Right cardiac atrium (tissue), 5 donors: ENCODE measurements at places on chromosomes 11 and 22. TPM values are rescaled to one million over a fixed set of nuclear protein-coding genes. Genes with fewer than 3 reads are reported as not detected.

Gene SLC15A3
- 23.2 TPM for total RNA-seq

Gene KCNK4
- not detected for total RNA-seq

Gene CFL1
- total RNA-seq: 402 TPM

Gene SCYL1
- 59.9 TPM for total RNA-seq

Gene GLYAT
- total RNA-seq: not detected

Gene MMP12
- not detected for total RNA-seq
